Spinal cord (tissue), 10 donors: ENCODE measurements at places on chromosomes 6 and 20. TPM values are rescaled to one million over a fixed set of nuclear protein-coding genes. Genes with fewer than 3 reads are reported as not detected.

Gene CCN6
- total RNA-seq, result not detected

Gene MYCT1
- total RNA-seq, result 16.9 TPM

Gene ERGIC3
- total RNA-seq, result 197 TPM

Gene NKAPL
- total RNA-seq, result 3.3 TPM

Gene SOX18
- 2.4 TPM for total RNA-seq

Gene TDRD6
- total RNA-seq, result 0.44 TPM

Gene TP53TG5
- 0.69 TPM for total RNA-seq

Gene MEI4
- 1.6 TPM for total RNA-seq

Gene SFTA2
- not detected for total RNA-seq

Gene PDE10A
- total RNA-seq, result 28.2 TPM

Gene BHLHE23
- total RNA-seq, result not detected

DNA sequence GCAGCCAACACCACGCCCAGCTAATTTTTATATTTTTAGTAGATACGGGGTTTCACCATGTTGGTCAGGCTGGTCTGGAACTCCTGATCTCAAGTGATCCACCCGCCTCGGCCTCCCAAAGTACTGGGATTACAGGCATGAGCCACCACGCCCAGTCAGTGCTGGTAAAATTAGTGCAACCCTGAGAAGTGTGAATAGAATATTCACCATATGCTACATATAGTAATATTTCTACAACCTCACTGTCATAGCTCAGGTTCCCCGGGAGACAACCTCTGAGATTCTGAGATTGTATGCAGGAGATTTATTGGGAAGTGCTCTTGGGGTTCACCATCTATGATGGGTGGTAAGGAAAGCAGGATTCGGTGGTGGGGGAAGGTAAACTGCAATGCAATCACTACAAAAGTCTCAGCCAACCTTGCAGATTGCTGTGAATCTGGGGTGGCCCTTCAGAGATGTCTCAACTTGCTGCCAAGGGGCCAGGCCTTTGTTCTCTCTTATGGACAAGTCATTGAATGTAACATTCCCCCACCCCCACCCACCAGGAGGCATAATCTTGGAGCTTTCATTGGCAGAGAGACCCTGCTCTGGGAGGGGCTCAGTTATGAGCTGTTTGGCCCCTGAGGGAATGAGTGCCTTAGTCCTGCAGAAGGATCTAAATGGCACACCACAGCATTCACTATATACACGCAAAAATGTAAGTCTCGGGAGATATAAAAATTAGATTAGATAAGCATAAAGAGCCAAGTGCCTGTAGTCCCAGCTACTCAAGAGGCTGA is 34.0 kb upstream of the SEC63 start:
- DNase-seq, result no peak

- no peak for DNase-seq
These were observed 16.6 kb upstream of the EZR start for GRCh38 chr6:158835616-158836221.

- DNase-seq, result no peak
These were observed 27.9 kb downstream of the PPARD start for GRCh38 chr6:35370124-35370741.

GRCh38 chr6:16973051-16973450 is 128.8 kb upstream of the STMND1 start:
- DNase-seq, result no peak

DNA sequence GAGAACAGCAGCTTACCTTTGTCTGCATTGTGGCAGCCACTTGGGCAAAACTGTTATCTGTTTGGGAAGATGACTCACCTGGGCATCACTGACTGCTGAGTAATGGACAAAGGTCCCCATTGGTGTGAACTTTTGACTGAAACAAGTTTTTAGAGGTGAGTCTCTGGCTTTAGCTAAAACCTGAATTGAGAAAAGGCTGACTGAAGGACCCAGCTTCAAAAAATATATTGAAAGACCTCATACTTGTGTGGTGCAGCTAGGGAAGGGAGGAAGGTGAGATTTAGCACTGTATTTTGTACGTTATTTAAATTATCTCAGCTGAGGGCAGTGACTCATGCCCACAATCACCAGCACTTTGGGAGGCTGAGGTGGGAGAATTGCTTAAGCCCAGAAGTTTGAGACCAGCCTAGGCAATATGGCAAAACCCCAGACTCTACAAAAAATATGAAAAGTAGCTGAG is 4.5 kb upstream of the CITED2 start:
- DNase-seq, result no peak

DNA sequence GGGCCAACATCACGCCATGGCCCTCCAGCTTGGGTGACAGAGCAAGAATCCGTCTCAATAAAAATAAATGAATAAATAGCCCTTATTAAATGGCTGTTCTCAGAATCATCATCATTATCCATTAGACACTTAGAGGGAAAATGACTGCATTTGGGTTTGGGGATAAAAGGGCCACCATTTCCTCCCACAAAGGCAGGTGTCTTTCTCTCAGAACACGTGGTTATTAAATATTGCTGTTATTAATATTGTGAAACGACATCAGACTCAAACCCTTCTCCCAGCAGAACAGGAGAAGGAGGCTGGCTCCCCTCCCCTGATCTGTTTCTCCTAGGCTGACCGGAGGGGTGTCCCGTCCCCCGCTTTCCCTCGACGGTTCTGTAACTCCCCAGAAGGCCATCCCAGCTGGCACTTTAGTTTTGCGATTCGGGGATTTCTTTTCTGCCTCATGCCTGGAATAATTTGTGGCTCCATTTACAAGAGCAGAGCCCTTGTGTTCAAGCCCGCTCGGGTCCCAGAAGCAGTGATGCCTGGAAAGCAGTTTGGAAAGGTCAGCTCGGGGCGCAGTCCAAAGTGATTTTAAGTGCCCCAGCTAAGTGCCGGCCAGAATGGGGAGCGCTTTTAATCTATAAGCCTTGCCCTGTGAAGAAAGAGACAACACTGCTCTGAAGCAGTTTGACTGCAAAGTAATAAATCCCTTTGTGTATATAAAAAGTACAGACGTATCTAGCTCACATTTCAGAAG is 41.9 kb downstream of the EYA2 start:
- no peak for DNase-seq

DNA sequence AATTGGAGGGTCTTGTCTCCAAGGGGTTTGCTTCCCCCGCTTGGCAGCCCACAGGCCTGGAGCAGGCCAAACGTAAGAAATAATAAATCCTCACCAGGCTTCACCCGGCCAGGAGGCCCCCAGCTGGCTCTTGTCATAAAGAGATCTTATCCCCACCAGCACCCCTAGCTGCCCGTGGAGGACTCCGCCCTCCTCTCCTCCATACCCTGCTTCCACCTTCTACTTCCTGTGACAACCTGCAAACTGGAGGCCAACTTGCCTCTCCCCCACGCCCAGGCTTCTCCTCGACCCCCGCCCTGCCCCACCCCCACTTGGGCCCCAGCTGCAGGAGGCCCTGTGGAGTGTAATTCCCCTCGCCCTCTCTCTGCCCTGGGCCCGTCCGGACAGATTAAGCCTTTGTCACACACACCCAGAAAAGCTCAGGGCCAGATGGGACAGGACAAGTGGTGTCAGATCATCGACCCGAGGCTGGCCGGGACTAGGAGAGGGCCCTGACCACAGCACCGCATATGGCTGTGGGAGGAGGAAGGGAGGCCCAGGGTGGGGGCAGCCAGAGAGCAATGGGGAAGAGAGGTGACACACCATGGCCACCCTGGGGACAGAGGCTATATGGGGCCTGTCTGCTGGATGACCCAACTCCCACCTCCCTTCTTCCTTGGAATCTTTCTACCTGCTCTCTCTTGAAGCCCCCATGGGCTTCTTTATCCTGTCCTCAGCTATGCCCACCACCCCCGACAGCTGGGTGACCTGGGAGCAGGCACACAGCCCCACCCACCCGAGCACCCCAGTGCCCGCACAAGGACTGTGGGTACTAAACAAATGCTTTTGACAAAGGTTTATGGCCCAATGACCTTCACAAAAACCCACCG is 3.9 kb downstream of the NOL4L start:
- DNase-seq, result no peak

- DNase-seq, result no peak
These were observed 17.0 kb upstream of the RPS6KA2 start for GRCh38 chr6:166643891-166644590.

GRCh38 chr6:128280960-128281359 is 239.4 kb downstream of the PTPRK start:
- DNase-seq, result no peak

- DNase-seq, result no peak
These were observed 290.2 kb downstream of the BTBD3 start for GRCh38 chr20:12207875-12208274.

GRCh38 chr6:65998544-65998943 is 291.5 kb upstream of the EYS start:
- DNase-seq, result no peak

GRCh38 chr6:53937461-53937860 is 142.7 kb downstream of the LRRC1 start:
- DNase-seq, result no peak

GRCh38 chr6:53920881-53921280 is 126.1 kb downstream of the LRRC1 start:
- no peak for DNase-seq

DNA sequence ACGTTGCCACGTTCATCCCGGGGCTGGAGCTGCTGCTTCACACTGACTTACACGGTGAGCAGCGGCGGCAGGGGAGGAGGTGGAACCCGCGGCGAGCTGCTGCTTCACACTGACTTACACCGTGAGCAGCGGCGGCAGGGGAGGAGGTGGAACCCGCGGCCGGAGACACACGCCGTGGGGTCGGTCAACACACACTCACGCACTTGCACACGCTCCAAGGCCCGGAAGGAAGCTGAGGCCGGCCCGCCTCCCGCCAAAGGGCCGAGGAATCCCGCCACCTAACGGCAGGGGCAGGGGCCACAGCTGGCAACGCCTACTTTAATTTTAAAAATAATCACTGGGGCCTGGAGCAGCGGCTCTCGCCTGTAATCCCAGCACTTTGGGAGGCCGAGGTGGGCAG is 94.4 kb upstream of the FOXC1 start:
- no peak for DNase-seq

DNA sequence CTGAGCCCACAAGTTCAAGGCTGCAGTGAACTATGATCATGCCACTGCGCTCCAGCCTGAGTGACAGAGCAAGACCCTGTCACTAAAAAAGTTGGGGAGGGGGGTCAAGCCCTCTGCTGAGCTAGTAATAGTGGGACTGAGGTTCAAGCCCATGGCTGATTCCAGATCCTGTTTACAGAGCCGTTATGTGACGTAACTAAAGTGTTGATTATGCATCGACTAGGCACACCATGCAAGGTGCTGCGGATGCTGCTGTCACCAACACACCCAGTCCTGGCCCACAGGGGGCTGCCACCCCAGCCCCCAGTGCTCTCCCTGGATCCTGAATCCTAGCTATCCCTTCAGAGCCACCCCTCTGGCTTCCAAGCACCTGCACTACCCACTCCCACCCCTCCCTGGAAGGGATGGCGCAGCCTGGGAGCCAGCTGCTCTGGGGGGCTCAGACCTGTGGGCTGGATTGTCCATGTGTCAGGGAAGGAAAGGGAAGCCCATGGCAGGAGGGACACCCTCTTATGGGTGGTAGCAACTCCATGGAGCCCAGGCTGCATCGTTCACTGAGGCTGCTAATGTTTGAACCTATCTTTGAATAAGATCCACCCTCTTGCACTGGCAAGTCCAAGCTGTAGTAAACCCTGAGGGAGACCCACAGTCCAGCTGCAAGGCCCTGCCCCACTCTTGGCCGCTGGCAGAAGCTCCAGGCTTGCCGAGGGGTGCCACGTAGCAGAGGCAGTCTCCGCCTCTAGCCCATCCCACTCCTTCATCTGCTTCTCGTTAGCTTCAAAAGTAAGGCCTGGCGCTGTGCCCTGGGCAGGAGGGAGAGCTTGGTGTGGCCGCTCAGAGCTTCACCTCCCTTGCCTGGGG is 95.0 kb downstream of the SNX5 start:
- no peak for DNase-seq

DNA sequence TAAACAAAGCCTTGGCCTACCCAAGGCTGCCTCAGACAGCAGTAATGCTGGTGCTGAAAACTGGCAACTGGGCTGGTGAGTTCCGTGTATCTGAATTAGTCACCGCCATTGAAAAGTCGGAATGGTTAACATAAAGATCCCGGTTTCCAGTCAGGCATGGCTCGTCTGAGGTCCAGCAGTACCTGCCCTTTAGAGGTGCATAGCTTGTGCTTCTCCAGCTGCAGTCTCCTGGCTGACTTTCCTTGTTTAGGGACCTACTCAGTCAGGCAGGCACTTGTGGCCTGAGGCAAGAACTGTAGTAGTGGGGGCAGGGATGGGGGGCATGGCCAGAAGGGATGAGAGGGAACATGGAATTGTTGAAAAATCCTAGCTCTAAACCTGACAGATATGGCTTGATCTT is 101.6 kb downstream of the FYN start:
- DNase-seq, result no peak

DNA sequence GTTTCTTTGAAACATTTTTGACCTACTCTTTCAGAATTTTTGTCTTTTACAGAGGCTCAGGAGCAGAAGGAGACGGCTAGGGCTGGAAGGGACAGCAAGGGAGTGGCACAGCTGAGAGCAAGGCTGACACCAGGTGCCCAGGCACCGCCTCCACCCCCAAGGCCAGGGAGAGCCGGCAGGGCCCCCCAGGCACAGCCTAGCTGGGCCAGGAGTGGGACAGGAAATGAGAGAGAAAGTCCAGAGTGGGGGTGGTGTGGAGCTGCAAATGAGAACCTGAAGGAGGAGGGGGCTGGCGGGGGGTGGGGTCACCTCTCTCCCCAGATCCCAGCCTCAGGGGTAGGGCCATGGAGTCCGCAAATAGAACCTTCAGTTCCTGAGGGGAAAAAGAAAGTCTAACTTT is 236.7 kb downstream of the CDC5L start:
- no peak for DNase-seq

DNA sequence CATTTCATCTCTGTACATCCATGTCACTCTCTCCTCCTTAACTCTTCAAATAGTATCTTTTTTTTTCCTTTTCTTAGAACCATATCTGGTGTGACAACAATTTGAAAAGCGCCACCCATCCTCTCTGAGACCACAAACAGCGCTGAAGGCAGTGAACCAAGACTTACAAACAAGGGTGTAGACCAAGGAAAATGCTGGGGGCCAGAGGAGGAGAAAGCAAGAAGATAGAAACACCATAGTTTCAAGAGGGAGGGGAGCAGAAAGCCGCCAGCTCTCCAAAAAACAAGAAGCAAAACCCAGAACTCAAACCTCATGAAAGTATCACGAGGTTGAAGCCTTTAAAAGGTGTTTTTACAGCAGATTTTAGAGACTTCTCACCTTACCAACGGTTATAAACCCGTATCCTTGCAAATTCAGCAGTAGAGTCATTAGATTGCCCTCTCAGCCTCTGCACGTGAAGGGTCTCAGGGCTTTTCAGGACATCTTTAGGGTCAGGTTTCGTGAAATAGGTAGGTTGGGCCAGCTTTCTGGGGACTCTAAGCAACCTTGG is 13.3 kb upstream of the RIPOR2 start:
- DNase-seq, result no peak

- no peak for DNase-seq
These were observed 51.1 kb downstream of the KCTD20 start for GRCh38 chr6:36493859-36494258.
